ENCODE measurements at places on chromosomes 2 and 18.

DNA sequence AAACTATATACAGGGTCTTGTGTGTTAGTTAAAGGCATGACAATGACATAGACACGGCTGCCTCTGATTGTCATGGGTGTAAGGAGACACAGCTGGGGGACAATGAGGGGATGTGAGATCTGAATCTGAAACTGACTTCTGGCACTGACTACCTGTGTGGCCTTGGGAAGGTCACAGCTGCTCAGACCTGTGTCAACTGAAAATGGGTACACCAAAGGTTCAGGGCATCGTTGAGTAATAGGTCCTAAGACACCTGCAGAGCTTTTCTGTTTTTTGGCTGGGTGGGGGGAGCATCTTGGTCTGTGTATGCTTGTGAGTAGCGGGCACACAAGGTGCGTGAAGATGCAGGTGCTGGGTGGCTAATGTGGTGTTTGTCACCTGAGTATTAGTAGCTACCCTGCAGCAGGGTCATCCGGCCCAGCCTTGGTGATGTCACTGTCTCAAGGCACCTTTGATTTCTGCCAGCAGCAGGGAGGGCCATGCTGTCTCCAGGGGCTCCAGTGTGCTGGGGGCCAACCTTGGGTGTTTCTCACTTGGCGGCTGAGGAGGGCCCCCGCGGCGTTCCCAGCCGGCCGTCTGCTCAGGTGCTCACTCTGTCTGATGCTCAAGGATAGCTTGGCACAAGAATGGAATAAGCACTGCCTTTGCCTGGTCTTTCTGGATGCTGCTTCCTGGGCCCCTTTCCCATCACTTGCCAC, 53.1 kb upstream of the HS6ST1 start:
- no peak for DNase-seq

GRCh38 chr2:97660775-97661389, 3.0 kb downstream of the ACTR1B start:
- DNase-seq, result no peak

DNA sequence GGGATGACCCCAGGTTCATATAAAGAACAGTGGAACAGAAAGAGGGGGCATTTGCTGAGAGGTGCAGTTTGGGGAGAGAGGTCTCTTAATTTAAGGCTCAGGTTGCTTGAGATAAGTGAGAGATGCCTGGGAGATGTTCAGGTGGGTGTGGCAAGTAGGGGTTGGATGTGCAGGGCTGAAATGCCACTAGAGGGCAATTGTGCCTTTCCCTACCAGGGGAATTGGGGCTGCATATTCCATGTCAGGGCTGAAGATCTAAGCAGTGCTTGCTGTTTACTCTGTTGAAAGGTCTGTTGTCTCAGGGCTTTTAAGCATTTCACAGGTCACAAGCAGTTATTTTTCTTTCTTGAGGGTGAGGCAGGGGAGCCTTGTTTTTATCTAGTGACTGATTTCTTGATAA, 7.8 kb downstream of the CCDC85A start:
- peak; percentile 46 for DNase-seq

- DNase-seq, result no peak
These were observed 1.6 kb downstream of the OR6B3 start for GRCh38 chr2:240051697-240052096.

- no peak for DNase-seq
These were observed 402.5 kb upstream of the TRIB2 start for GRCh38 chr2:12314127-12314760.

GRCh38 chr2:241081643-241082340, 20.3 kb downstream of the MTERF4 start:
- no peak for DNase-seq

DNA sequence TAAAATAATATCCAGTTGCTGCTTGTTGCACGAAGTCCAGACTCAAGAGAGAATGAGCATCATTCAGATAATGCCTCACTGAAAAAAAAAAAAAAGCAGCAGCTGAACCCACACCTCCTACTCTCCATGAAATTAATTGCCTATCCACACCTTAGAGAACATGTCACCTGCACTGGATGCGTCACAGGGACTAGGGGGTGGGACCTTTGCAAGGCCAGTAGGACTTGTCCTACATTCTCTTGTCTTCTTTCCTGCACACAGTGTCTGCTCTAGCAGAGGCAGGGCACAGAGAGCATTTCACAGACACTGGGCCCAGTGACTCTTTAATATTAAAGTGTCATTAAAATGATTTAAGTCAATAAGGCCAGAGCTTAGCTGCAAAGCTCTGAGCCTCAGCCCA, at the start of gene ABCA12:
Gene ABCA12, minus strand, starts transcription at position 148 of the 400 bp plus-strand sequence. CDS start 418 bp downstream, outside the sequence.
- DNase-seq, result peak; percentile 68

DNA sequence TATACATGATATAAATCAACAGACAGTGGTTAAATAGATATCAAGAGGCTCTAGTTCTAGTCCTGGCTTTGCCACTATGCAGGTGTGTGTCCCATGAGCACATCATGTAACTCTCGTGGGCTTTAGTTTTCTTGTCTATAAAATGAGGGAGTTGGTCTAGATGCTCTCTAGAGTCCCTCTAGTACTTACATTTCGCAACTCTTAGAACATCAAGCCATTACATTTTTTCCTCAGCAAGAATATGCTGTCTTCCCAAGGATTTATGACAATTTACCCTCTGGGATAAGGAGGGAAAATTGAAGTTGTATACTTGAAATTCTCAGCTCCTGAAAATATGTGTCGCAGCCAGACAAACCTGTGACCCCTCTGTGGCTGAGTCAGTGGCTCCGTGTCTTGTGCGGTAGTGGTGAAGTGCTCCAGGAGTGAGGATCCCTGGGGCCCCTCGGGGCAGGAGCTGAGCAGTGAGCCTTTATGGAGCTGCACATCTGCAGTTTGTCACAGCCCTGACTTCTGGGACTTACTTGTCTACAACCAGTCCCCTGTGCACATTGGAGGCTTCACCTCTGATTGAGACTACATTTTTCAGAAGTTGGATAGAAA, 6.8 kb downstream of the PKP4 start:
- no peak for DNase-seq
